Stimulated activated CD4-positive, alpha-beta T cell treated with anti-CD3 and anti-CD28 coated beads, Interleukin-1b, Interleukin-23, amount 100 ng/mL, for 4 hours (primary cell): ENCODE measurements at places on chromosomes 5 and 9.
A peak's percentile ranks its signal among the peaks of the same experiment; 100 is the strongest.

- peak; percentile 3 for DNase-seq
These were observed 1.1 kb downstream of the CFAP90 start for GRCh38 chr5:7849681-7850394.

GRCh38 chr9:98391406-98391805 lies 136.0 kb upstream of the TBC1D2 start:
- no peak for DNase-seq

DNA sequence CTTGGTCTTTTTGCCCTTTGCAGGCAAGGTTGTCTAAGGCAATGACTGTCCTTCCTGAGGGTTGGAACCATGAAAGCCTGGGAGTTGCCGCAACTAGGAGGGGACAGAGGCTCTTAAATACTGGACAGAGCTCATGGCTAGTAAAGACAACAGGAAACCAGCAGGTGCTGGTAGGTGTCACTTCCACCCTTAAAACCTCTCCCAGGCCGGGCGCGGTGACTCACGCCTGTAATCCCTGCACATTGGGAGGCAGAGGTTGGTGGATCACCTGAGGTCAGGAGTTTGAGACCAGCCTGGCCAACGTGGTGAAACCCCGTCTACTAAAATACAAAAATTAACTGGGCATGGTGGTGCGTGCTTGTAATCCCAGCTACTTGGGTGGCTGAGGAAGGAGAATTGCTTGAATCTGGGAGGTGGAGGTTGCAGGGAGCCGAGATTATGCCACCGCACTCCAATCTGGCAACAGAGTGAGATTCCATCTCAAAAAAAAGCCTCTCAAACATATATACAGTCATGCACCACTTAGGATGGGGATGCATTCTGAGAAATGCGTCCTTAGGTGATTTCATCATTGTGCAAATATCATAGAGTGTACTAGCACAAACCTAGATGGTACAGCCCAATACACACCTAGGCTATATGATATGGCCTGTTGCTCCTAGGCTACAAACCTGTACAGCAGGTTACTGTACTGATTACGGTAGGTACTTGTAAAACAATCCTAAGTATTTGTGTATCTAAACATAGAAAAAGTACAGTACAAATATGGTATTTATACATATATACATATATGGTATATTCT lies 102.7 kb downstream of the HSPA4 start:
- no peak for DNase-seq

DNA sequence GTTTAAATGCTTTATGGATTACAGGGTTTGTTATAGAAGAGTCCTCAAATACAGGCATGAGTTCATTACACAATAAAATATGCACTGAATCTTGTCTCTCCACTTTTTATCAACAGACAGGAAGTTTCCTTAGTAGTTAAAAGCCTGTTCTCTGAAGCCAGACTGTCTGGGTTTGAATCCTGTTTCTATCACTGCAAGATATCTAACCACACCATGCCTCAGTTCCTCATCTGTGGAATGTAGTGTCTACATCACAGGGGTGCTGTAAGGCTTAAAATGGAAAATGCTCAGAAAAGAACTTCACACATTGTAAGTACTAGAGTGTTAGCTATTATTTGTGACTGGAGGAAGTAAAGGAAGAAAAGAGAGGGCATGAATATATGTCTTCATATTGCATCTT lies 9.3 kb downstream of the LIX1 start:
- DNase-seq: no peak

- no peak for DNase-seq
These were observed 32.6 kb downstream of the TPPP start for GRCh38 chr5:660491-661030.

- no peak for DNase-seq
These were observed 157.9 kb downstream of the KDM4C start for GRCh38 chr9:6915635-6916034.

- DNase-seq: no peak
These were observed 175.1 kb downstream of the RORB start for GRCh38 chr9:74672237-74672636.

DNA sequence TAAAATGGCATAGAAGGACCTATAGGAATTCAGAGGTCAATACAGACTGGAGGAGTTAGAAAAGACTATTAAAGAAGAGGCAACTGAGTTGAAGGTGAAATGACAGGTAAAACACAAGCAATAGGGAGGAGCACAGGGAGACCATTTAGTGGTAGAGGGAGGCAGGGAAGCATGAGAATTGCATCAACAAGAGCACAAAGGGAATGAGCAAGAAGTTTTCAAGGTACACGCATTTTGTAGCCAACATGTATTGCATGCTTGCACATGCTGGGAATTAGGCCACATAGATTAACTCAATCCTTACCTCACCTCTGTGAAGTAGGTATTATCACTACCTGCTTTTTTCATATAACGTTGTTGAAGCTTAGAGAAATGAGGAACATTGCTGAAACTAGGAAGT lies 42.3 kb downstream of the PLPP1 start:
- no peak for DNase-seq

GRCh38 chr5:173679909-173680630 lies 63.6 kb upstream of the BOD1 start:
- no peak for DNase-seq
